Forelimb muscle (tissue), 1 donor: ENCODE measurements at places on chromosomes 16 and 17. TPM values are rescaled to one million over a fixed set of nuclear protein-coding genes. Genes with fewer than 3 reads are reported as not detected.

CCL1 gene
- polyA plus RNA-seq: not detected

PRSS36 gene
- polyA plus RNA-seq: 1.0 TPM

NPIPB2 gene
- polyA plus RNA-seq: 5.1 TPM

- no peak for DNase-seq
Observed at GRCh38 chr17:38544839-38545209, 60.9 kb downstream of the SRCIN1 start.

LGALS9B gene
- polyA plus RNA-seq: not detected

TMEM238L gene
- polyA plus RNA-seq: 0.23 TPM
